Spleen (tissue), 13 donors: ENCODE measurements at places on chromosomes 12 and 14. TPM values are rescaled to one million over a fixed set of nuclear protein-coding genes. Genes with fewer than 3 reads are reported as not detected.

DNA sequence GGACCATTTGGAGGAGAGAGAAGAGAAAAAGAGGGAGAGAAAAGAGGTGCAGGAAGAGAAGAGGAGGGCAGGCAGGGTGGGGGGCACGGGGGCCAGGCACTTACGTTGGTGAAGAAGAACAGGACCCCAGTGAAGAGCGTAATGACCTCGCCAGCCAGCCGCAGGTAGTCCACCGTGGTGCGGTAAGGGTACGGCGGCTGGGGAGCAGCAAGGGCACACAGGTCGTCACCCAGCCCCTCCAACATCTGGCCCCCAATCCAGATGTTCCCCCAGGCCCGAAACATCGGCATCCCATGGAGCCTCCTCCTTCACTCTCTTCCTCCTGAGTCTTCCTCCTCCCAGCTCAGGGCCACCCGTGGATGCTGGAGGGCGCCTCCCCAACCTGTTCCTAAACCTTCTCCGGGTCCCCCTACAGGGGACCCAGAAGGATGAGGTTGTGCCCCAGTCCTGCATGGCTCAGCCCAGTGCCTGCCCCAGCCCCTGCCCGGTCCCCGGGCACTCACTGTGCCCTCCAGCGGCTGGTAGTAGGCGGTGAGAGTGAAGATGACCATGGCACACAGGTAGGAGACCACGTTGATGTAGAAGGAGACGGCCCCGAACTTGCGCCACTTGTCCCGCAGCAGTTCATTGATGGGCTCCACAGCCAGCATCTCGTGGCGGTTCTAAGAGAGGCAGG is 39.2 kb downstream of the TRPV4 start:
- no peaks in the 10 kb centered on the region for H3K27me3 ChIP-seq
- H3K4me1 ChIP-seq = no peaks in the 10 kb centered on the region
- H3K36me3 ChIP-seq = no peaks in the 10 kb centered on the region
- no peak overlapping the region for H3K27ac ChIP-seq
- no peak overlapping the region for H3K4me3 ChIP-seq

The TWF1 gene
- total RNA-seq = 53.9 TPM

The PPP4R4 gene
- total RNA-seq = 0.09 TPM

DNA sequence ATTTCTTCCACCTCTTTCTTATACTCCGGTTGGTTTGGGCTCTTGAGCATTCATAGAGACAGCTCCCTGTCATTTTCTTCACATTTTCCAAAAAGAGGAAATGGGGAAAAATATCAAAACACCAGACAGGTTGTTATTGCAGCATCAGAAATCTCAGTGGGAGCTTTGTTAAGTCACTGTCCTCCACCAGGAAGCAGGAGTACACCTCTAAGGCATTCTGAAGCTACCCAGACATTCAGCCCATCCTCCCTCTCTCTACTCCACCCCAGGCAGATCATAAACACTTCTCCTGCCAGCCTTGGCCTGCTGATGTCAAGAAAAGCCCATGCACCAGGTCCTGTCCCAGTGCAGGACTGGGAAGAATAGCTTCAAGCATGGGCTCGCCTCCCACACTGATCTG is 1198.3 kb downstream of the VRK1 start:
- no peak overlapping the region for H3K27ac ChIP-seq
- DNase-seq = no peak
- peaks cover 12% of the 10 kb centered on the region for H3K4me1 ChIP-seq

DNA sequence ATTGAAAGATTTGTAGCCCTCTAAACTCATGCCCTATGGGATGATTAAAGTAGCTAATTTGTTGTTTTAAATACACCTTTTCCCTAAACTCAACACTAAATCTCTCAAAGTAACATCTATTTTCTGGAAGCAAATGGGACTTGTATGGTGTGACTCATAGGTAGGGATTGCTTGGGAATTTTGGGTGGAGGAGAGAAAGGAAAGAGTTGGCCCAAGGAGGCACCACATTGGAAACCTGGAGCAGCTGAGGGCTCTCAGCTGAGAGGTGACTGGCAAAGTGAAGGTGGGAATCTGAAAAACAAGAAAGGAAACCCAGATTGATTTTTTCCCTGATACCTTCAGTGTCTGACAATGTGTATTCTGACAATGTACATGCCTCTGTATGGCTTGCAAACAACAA is 114.8 kb upstream of the PRICKLE1 start:
- no peak overlapping the region for H3K27ac ChIP-seq
- H3K4me1 ChIP-seq = no peaks in the 10 kb centered on the region
- H3K4me3 ChIP-seq = no peak overlapping the region
- DNase-seq = no peak
- no peaks in the 10 kb centered on the region for H3K27me3 ChIP-seq
- H3K36me3 ChIP-seq = no peaks in the 10 kb centered on the region

DNA sequence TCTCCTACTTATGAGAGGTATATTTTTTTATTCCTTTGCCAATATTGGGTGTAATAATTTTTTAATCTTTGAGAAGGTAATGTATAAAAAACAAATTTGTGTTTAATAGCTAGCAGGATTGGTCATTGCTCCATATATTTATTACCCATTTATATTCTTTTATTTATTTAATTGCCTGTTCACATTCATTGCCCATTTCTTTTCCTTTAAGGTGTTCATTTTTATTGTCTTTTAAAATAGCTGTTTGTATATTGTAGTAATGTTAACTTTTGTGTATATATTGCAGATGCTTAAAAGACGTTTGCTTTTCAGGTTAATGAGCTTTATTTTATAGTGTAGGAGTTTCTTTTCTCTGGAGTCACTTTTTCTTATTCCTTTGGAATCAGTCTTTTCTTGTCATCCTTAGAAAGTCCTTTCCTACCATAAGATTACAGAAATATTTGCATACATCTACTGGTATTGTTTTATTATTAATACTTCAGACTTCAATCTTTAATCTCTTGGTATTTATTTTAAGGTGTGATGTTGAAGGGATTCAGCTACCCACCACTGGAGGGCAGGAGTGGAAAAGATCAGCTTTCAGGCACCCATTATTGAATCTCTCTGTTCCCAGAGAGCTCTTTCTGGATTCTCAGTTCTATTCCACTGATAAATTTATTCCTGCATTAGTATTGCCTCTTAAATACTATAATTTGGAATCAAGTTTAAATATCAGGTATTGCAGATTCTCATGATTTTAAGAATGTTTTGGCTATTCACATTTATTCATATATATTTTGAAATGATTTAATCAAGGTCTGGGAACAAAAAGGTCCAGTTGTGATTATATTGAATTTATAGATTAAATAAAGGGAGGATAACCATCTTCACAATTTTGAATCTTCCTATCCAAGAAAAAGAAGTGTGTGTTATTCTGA is 17.3 kb downstream of the PPM1A start:
- no peaks in the 10 kb centered on the region for H3K36me3 ChIP-seq
- H3K4me1 ChIP-seq = peaks cover 24% of the 10 kb centered on the region
- H3K27ac ChIP-seq = no peak overlapping the region
- no peaks in the 10 kb centered on the region for H3K27me3 ChIP-seq

- no peak overlapping the region for H3K4me3 ChIP-seq
- no peaks in the 10 kb centered on the region for H3K27me3 ChIP-seq
- no peaks in the 10 kb centered on the region for H3K4me1 ChIP-seq
- no peak overlapping the region for H3K27ac ChIP-seq
- no peaks in the 10 kb centered on the region for H3K36me3 ChIP-seq
These were observed 456.9 kb downstream of the BCAT1 start for GRCh38 chr12:24491968-24492367.

DNA sequence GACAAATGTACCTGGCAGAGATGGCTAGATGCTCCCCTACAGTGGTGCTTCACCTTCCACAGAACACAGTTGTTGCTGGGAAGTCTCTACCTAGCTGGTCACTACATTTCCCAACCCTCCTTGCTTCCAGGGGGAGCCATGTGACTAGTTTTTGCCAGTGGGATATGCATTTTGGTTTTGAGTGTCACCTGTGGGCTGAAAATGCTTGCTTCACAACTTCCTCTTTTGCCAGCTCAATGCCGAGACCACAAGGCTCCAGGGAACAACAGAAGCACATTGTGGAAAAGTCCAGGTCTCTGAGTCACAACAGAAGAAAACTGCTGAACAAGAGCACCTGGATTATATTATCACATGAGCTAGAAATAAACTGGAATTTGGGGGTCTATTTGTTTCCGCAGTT is 48.5 kb upstream of the ARHGAP5 start:
- no peak overlapping the region for H3K4me3 ChIP-seq
- no peaks in the 10 kb centered on the region for H3K4me1 ChIP-seq
- H3K27ac ChIP-seq = no peak overlapping the region

The FAM186B gene
- total RNA-seq = 0.42 TPM

- H3K27me3 ChIP-seq = no peaks in the 10 kb centered on the region
- H3K4me3 ChIP-seq = no peak overlapping the region
- DNase-seq = peak; percentile 81
- H3K27ac ChIP-seq = no peak overlapping the region
These were observed 120.1 kb upstream of the CCND2 start for GRCh38 chr12:4153343-4153892.

DNA sequence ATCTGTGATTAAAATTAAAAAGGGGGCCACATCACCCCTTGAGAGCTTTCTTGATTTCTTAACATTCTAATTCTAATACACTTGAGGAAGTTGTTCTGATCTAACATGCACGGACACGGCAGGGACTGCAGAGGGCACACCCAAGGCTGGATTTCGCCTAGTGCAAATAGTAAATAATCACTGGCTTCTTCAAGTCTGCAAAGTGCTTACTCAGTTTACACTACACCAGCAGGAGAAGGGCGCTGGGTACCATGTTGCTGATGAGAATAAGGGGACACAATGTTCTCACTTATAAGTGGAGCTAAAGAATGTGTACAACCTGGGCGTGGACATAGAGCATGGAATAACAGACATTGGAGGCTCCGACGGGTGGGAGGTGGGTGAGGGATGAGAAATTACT is 34.2 kb downstream of the TBX5 start:
- H3K36me3 ChIP-seq = no peaks in the 10 kb centered on the region
- DNase-seq = no peak
- no peak overlapping the region for H3K27ac ChIP-seq
- no peaks in the 10 kb centered on the region for H3K4me1 ChIP-seq
- no peak overlapping the region for H3K4me3 ChIP-seq
- peaks cover 28% of the 10 kb centered on the region for H3K27me3 ChIP-seq

The PTGES3 gene
- total RNA-seq = 163 TPM

DNA sequence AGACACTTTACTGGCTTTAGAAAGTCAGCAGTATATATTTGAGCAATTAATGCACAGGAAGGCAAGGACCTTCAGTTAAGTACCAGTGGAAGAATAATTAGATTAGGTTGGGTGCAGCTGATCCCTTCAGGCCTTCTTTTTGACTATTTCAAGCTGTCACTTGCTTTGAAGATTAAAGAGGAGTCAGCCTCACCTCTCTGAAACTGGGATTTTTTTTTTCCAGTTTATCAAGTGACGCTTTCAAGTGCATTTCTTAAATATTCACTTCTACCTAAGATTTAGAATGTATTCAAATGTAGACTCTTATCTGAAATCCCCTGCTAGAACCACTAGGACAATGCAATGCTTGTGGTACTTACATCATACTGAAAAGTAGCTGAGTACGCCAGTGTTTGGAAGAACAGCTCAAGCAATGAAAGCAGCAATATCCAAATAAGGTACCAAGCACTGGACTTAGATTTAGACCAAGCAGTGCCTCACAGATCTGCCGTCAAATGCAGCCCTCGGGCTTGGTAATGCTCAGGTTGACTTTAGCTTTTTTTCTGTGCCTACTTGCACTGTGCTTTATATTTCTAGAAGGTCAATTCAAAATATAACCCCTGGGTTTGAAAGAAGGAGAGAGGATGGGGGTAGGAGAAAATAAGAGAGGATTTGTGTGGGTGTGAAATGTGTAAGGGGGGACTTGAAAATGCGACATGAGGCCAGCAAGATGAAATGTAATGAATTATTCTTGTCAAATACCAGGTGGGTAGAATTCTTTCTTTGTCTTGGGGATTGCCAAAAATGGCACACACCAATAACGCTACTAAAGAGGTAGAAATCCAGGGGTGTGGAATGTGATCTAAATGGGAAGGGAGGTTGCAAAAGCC is 3.7 kb upstream of the FERMT2 start:
- peaks cover 16% of the 10 kb centered on the region for H3K4me1 ChIP-seq
- DNase-seq = no peak
- no peak overlapping the region for H3K4me3 ChIP-seq
- H3K27me3 ChIP-seq = no peaks in the 10 kb centered on the region

The CDCA3 gene
- total RNA-seq = 4.2 TPM

DNA sequence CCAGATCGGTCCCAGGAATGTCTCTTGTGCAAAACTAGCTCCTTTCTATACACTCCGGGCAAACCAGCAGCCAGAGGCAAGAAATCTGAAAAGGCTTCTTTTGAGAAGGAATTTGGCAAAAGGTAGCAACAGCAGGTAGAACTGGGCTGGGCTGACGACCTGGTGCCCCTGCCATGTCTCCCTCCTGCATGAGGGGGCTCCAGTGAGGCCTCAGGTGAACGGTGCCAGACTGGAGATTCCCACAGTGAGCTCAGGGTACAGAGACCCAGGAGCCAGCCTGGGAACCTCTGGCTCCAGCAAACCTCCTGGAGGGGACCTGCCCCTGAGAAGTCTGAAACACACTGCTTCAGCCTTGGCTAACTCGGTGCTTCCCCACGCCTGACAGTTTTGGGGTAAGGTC is 10.8 kb downstream of the ITPK1 start:
- peak overlapping the region; percentile 26 for H3K27ac ChIP-seq
- peaks cover 69% of the 10 kb centered on the region for H3K4me1 ChIP-seq
- no peaks in the 10 kb centered on the region for H3K27me3 ChIP-seq
- no peak for DNase-seq

DNA sequence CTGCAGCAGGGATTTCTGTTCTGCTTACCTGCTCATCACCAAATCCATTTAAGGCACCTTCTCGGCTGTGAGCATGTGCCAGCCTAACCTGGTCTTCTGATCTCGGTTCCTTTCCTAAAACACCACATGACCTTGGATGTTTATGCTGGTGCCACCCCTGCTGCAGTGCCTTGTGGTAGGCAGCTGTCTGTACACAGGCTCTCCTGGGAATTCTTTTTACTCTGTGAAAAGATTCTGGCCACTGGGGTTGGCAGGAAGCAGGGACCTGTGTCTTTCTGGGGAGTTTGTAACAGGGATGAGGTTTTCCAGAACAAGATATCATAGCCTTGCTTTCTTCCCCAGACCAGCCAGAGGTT is 10.4 kb upstream of the PLEKHG3 start:
- DNase-seq = no peak
- no peak overlapping the region for H3K4me3 ChIP-seq
- peaks cover 46% of the 10 kb centered on the region for H3K4me1 ChIP-seq
- no peak overlapping the region for H3K27ac ChIP-seq
- H3K36me3 ChIP-seq = no peaks in the 10 kb centered on the region

DNA sequence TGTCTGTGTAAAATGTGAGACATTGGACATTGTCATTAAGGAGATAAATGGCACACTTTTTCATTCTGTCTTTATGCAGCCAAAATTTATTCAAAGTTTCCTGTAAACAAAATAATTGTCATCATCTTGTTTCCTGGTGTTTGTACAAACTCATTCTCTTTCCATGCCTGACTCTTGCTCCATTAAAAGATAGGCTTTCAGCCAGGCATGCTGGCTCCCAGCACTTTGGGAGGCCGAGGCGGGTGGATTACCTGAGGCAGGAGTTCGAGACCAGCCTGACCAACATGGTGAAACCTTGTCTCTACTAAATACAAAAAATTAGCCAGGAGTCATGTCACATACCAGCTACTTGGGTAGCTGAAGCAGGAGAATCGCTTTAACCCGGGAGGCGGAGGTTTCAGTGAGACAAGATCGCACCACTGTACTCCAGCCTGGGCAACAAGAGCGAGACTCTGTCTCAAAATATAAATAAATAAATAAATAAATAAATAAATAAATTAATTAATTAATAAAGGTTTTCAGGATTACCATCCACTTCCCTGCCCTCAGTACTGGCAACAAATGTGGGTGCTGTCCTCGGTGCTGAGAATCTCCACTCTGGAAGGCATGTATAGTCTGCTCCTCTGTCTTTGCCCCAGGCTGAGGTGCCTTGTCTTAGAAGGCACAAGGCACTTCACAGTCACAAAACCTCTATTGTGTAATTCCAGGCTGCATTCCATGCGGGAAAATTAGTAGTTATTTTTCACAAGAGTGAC is 83.2 kb downstream of the PAH start:
- no peak overlapping the region for H3K4me3 ChIP-seq
- H3K36me3 ChIP-seq = no peaks in the 10 kb centered on the region
- no peak overlapping the region for H3K27ac ChIP-seq
- H3K27me3 ChIP-seq = no peaks in the 10 kb centered on the region

The DYRK2 gene
- 42.1 TPM for total RNA-seq
